Uterus (tissue), 4 donors: ENCODE measurements at places on chromosomes 6 and 20. TPM values are rescaled to one million over a fixed set of nuclear protein-coding genes. Genes with fewer than 3 reads are reported as not detected.

PTCRA gene
- total RNA-seq, result not detected

SPTLC3 gene
- total RNA-seq, result 0.51 TPM

DNA sequence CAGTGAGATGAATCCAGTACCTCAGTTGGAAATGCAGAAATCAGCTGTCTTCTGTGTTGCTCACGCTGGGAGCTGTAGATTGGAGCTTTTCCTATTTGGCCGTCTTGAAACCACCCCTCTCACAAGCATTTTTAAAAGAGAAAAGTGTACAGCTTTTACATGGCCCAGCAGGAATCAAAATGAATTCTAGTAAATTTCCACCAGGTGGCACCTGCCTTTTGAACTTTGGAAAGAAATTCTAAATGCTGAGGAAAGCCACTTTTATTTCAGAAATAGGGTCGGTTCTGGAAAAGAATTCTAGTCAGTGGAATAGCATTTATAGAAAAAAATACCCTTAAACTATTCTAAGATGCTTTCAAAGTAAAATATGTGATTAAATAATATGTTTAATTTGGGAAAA lies 647.8 kb downstream of the CD109 start:
- DNase-seq, result no peak

DNA sequence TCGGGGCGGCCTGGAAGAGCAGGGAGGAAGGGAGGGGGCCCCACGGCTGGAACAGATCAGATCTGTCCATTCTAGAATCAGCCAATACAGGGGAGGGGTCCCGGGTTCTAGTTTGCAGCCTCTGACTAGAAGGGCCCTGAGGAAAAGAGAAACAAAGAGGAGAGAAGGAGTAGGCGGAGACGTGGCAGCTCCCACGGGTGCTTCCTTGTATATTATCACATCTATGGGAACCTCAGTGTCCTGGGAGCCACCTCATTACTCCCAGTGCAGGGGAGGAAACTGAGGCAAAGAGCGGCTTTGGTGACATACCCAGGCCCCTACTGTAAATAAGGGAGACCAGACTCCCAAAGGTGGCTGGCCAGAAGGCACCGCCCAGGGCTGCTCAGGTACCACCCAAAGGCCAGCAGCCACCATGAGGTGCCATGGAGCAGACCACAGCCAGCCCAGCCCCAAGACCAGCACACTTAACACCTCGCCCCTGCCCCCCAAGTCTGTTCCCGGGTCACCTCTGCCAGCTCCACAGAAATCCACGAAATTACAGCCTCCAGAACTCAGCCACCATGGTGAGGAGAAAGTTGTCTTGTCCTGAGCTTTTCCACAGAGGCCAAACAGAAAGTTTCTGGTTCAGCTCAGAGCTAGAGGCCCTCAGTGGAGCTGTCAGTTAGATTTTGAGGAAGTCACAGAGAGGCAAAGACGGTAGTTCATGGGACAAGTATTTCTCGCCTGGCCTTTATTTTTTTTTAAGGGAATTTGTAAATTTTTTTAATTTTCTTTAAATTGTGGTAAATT lies 2.1 kb downstream of the ZC3H12D start:
- DNase-seq, result no peak

DNA sequence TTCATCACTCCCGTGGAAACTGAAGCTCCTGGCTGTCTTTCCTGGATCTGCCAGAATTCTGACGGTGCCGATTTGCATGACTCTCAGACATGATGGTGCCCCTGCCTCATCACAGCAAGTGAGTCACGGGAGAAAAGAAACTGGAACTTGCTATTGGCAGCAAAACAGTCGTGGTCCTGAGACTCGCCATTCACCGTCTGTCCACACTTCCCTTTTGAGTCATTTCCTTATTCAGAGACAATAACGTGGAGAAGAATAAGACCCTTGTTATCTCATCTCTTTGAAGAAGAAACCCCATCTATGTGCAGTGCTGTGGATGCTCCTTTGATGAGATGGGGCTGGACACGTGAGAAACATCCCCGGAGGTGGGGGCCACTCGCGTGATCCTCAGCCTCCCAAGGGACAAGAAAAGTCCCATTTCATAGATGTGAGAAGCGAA lies 4.2 kb downstream of the GPR31 start:
- no peak for DNase-seq

- no peak for DNase-seq
Measured at GRCh38 chr6:148345176-148345575, 2.5 kb downstream of the SASH1 start.

ALDH5A1 gene
- total RNA-seq, result 12.4 TPM

CENPW gene
- total RNA-seq, result not detected
